ENCODE measurements at places on chromosomes 3 and 15.
A peak's percentile ranks its signal among the peaks of the same experiment; 100 is the strongest.

GRCh38 chr3:197734667-197735318, 1.9 kb downstream of the RUBCN start:
- no peak for DNase-seq

- no peak for DNase-seq
Observed at GRCh38 chr3:158659454-158660237, 12.8 kb downstream of the LXN start.

GRCh38 chr15:32104061-32104995, 74.0 kb downstream of the CHRNA7 start:
- no peak for DNase-seq

- no peak for DNase-seq
Observed at GRCh38 chr15:101228313-101228712, 23.5 kb downstream of the CHSY1 start.

DNA sequence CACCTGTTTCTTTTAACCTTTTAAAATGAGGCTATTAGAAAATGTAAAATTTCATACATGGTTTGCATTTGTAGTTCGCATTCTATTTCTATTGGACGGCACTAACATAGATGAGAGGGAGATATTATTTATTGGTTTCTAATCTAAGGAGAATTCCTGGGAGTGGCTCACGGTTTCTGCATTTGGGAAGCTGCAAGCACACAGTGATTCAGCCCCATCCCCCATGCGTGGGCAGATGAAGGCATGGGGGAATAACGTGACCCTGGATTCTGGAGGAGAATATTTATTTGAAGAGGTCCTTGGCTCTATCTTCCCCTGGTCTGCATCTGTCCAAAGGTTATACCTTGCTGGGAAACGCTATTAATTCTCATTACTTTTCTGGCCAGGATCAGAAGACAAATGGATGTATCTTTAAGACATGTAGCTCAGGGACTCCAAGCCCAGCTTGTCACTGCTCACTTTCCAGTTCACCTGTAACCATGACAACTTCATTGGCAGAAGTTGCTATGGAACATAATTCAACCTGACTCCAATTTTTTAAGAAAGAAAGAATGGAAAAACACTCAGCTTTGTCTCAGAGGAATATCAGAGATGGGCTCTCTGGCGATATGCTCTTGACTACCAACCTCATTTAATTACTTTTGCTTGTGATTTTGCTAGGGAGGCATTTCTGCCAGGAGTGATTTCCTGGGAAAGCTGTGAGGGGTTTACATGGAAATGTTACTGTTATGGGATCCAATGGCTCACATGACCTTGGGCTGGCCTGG, 27.2 kb upstream of the POMGNT2 start:
- DNase-seq: no peak

DNA sequence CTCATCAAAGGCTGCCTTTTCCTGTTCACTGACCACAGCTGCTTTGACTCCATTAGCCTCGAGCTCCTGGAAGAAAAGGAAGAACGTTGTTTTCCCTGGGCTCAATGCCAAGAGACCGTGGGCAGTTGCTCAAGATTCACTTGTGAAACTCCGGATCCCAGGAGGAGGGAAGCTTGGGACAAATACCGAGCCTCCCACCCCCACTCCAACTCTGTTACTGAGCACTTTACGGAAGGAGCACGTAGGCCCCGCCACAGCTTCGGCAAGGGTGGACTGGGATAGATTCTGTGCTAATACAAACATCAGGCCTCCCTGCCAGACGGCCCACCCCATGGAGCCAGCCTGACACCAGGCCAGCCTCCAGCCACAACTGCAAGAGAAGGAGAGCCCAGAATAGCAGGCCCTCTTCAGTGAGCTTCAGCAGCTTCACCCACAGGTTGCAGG, 10.8 kb upstream of the FANCD2 start:
- no peak for DNase-seq

- DNase-seq: no peak
Observed at GRCh38 chr3:42166662-42167300, 75.6 kb downstream of the TRAK1 start.

GRCh38 chr3:65006300-65006739, 318.5 kb upstream of the ADAMTS9 start:
- DNase-seq: no peak

GRCh38 chr3:120428924-120429323, 21.9 kb downstream of the FSTL1 start:
- no peak for DNase-seq

GRCh38 chr15:91882858-91883586, 29.5 kb downstream of the SLCO3A1 start:
- no peak for DNase-seq

DNA sequence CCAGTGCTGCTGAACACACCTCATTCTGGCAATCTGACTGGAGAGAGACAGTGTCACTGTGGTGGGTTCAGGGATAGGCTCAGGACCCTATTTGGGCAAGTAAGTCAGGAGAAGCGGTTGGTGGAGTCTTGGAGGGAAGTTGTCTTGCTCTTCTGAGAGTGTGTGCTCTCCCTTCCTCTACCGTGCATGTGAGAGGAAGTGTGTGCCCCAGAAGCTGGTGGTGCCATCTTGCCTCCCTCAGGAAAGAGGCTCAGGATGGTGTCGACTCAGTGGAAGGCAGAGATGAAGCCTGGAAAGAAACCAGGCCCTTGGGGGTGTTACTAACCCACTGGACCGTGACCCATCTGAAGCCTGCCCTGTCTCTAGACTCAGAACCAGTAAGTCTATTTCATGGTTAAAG, 6.8 kb upstream of the RARRES1 start:
- DNase-seq: no peak

- DNase-seq: no peak
Observed at GRCh38 chr3:13683772-13684171, 134.8 kb downstream of the FBLN2 start.

DNA sequence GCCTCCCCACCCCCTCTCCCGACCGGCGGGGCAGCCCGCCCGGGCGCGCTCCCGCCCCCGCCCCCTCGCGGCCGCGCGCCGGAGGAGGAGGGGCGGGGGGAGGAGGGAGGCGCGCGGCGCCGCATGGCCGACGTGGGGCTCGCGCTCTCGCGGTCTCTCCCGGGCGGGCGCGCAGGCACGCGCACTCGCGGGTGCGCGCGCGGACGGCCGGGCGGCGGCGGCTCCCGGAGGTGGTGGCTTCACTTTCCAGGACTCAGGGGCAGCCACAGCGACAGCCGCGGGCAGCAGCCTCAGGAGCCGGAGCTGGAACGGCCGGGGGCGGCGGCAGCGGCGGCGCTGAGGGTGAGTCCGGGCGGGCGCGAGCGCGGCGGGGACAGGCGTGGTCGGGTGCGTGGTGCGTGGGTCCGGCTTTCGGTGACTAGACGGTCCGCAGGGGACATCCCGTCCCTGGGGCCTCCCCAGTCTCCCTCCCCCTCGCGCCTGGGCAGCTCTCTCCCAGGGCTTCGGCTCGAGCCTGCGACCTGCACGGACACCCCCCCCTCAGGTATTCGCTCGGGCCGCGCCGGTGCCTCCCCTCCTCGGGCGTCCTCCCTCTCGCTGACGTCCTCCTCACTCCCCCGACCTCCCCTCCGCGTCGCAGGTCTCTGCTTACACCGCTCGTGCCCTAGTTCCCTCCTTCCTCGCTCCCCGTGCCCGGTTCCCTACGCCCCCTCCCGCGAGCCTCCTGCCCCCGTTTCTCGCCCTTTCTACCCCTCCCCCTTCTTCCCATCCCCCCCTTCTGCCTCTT, at the start of gene UBE2E2:
TSS of gene UBE2E2 (plus strand) at position 407 of the 787 bp plus-strand sequence.
- no peak for DNase-seq

- peak; percentile 30 for DNase-seq
Observed at GRCh38 chr15:101710806-101711205, 13.5 kb downstream of the TARS3 start.

- DNase-seq: no peak
Observed at GRCh38 chr15:25508369-25509002, 69.7 kb upstream of the UBE3A start.

- DNase-seq: no peak
Observed at GRCh38 chr3:78258798-78259197, 1218.9 kb downstream of the ROBO2 start.

GRCh38 chr3:152719264-152719663, 115.7 kb upstream of the P2RY1 start:
- DNase-seq: no peak

DNA sequence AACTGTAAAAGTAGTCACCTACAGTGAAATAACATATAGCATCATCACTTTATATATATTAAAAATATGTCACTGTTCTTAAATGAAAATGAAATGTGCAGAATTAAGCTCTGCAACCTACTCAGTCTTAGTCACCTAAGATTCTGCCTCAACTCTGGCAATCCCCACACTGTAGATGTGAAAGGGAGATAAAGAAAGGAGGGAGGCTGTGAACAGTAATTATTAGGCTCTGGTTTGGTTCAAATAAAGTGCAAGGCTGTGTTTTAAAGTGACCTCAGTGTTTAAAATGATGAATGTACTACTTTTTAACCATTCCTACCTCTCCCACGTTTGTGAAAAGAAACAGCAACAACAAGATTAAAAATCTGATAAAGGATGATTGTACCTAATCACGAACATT, 72.2 kb downstream of the ATP8B4 start:
- DNase-seq: no peak

DNA sequence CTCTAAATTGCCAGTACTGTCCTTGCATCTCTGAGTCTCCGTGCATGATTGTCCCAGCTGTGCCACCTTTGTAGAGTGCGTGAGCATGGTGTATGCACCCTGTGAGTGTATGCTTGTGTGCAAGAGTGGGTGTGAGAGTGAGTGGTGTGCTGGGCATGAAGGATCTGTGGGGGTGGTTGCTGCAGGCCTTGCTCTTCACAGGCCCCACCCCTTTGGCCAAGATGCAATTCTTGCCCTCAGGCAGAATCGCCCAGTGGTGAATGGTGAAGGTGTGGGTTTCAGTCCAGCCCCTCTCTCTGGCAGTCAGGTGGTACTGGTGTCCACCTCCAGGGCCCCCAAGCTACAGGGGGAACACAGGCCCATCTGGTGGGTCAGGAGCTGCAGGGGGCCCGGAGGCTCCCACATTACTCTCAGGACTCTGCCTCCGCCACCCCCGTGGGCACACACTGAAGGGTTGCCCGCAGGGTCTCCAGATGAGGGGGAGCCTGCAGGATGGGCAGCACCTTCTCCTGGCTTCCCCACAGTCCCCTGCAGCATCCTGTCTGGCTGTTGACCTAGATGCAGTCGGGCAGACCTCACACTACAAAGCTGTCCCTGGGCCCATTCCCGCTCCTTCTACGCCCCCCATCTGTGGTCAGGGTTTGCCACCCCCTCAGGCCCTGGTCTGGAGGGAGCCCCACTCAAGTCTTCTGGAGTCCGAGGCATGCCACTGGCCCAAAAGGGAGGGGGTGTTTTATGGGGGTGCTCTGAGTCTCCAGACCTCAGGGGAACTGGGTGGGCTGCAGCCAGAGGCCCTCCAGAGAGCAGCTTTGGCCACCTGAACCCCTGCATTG, 8.3 kb upstream of the ROPN1B start:
- DNase-seq: no peak

DNA sequence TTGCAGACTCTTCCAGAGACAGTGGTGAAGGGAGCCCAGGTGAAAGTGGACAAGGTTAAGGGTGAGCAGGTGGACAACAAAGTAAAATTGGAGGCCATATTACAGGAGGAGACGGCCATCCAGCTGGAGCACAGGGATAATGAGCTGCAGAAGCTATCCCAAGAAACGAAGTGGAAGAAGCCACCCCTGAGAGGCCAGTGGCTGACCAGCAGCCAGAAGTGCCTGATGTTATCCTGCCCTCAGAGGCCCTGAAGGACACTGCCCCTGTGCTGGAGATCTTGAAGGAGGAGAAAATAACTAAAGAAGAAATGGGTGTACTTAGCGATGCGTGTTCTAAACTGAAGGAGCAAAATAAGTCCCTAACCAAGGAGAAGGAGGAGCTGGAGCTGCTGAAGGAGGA, 107.6 kb downstream of the SMAD6 start:
- DNase-seq: no peak

GRCh38 chr3:42229942-42230688, 35.9 kb downstream of the CCK start:
- peak; percentile 51 for DNase-seq

- DNase-seq: no peak
Observed at GRCh38 chr3:124396339-124396950, 333.8 kb upstream of the UMPS start.

- no peak for DNase-seq
Observed at GRCh38 chr3:113783463-113783862, 36.6 kb downstream of the ATP6V1A start.

DNA sequence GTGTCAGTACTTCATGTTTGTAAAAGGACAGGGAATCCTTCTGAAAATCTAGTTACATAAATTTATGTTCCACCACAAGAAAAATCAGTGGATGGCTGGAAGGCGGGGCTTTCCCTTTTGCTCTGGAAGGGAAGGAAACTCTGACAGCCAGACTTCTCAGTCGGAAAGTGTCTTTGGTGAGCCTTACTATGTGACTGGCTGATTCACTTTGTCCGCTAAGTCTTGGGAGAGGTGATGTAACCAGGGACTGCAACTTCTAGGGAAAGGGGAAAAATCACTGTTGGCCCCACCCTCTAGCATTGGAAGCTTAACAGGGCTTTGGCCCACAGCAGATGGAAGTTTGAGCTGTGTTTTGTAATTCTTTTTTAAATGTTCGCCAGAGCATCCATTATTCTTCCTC, 281.4 kb upstream of the CTDSPL start:
- no peak for DNase-seq

- DNase-seq: no peak
Observed at GRCh38 chr3:161043336-161044035, 61.7 kb downstream of the B3GALNT1 start.

GRCh38 chr15:71448688-71449114, 333.4 kb downstream of the THSD4 start:
- DNase-seq: no peak

GRCh38 chr3:74523811-74524210, 90.6 kb downstream of the CNTN3 start:
- no peak for DNase-seq

DNA sequence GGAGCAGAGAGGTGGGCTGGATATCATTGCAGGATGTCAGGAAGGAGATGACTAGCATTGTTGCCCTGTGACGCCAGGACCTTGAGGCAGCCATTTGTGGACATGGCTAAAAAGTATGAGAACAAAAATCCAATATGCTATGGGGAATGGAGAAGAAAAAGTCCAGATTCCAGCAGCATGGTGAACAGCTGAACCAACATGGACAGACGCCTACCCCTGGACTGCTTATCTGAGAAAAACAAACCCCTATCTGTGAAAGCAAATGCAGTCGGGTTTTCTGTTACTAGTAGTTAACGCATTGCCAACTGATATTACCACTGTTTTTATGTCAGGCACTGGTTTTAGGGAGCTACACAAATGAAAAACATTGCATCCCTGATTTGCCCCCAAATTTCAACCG, 251.2 kb upstream of the RORA start:
- DNase-seq: no peak

Data from NT2/D1 (cell line).